ENCODE measurements at places on chromosomes 13 and 19.

DNA sequence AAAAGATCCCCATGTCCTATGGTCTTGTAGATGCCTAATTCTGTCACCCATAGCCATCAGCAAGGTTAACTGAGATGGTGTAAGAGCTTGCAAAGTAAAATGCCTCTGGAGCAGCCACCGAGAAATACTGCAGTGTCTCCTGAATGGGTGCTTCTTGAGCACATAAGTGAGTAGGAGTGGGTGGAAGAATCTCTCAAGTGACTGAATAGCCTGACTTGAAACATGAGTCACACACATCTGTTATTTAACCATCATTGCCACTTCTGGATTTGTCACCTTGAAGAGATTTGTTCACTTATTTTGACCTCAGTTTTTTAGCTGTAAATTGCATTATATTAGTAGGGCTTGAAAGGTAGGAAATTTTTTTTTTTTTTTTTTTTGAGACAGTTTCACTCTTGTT is 2.3 kb downstream of the ZNF714 start:
- DNase-seq: no peak

GRCh38 chr13:51451467-51452360 is 1.1 kb downstream of the INTS6 start:
- DNase-seq: peak; percentile 47

GRCh38 chr13:31827707-31828106 is 88.4 kb downstream of the RXFP2 start:
- no peak for DNase-seq

GRCh38 chr19:15631817-15632216 is 8.9 kb upstream of the CYP4F3 start:
- DNase-seq: no peak

GRCh38 chr19:36113894-36114720 is 568 bp downstream of the POLR2I start:
- DNase-seq: no peak

- DNase-seq: no peak
Observed at GRCh38 chr13:105721016-105721415, 814.4 kb downstream of the EFNB2 start.

DNA sequence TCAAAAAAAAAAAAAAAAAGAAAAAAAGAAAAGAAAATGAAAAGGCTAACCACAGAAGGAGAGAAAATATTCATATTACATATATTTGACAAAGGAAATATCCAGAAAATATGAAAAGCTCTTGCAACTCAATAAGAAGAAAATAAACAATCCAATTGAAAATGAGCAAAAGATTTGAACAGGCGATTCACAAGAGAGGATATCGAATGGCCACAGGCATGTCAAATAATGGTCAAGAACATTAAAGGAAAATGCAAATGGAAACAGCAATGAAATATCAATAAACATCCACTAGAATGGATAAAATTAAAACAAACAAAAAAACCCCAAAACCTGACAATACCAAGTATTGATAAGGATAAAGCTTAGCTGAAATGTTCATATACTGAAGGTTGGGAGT is 8.1 kb downstream of the LGALS7 start:
- no peak for DNase-seq

DNA sequence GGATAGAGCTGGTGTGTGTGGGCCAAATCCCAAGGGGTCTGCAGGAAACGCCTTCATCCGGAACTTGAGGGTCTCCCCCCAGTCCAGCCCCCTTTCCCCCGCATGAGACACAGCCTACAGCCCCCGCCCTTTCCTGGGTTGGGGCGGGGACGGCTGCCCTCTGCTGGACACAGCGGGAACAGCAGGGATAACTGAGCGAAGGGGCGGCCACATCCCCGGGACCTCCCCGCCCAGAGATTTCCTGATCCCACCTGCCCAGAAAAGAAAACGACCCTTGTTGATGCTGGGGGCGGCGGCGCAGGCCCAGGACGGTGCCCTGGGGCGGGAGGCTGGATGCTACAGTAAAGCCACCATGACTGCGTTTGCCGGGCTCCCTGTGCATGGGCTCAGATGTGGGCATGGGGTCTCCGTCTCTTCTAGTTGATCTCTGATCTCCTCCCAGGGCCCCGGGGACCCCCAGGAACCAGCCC is 14.2 kb downstream of the ONECUT3 start:
- DNase-seq: no peak

DNA sequence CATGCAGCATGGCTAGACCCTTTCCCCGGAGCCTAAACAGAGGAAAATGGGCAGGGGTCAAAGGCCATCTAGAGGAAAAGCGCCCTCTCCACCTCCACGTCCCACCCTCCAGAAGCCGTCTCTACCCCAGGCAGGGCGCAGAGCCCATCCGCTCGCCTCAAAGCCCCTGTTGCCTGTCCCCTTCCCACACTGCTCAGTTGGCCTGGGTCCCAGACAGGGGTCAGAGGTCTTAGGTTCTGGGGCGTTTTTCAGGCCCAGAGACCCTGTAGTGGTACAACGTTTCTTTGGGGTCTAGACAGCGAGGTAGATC is 285 bp downstream of the TMEM143 start:
- no peak for DNase-seq

- no peak for DNase-seq
Observed at GRCh38 chr19:3274942-3275582, 50.6 kb downstream of the CELF5 start.

DNA sequence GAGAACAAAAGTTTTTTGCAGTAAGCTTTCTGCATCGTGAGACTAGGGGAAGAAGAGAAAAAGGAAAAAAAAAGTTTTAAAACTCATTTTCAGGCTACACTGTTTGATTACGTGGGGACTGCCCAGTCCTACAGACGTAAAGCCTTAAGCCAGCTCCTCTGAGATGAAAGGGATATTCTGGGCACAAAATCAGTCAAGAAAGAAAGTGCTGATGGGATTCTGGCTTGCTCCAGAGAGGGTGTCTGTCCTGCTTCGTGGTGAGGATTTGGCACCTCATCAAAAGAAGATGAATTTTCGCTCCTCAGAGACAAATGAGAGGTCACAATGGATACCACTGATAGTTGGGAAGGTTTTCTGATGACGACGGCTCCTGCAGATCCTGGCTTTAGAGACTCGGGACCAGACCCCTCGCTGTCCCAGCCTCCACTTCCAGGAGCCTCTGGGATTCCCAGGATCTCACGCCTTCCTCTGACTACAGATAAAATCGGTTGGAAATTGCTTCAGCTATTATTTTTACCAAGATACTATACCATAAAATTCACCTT is 9.7 kb downstream of the TEX29 start:
- no peak for DNase-seq

GRCh38 chr13:100443278-100443997 is 145.2 kb downstream of the GGACT start:
- DNase-seq: no peak

DNA sequence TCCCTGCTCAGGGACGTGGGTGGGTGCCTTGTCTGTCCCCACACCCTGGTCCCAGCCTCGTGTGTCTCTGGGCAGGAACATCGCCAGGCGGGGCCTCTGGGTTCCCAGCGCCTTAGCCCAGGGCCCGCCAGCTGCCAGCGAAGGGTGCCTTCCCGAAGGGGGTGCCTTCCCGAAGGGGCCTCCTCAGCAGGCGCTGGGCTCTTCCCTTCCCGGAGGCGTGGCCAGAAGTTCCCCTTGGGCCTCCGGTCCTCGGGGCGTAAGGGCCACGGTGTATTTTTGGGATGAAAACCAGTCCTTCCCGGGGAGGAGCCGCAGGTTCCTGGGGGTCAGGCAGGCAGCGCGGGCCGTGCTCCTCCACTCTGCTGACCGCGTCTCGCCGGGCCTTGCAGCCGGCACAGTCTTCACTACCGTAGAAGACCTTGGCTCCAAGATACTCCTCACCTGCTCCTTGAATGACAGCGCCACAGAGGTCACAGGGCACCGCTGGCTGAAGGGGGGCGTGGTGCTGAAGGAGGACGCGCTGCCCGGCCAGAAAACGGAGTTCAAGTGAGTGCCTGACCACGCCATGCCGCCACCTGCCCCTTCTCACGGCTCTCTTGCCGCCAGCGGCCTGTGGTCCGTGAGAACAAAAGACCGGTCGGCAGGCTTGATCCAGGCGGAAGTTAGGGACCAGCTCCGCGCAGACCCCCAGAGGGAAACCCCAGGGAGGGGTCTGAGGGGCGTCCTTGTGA is 6.9 kb downstream of the BSG start:
- DNase-seq: no peak

GRCh38 chr19:7833225-7834099 is 3.4 kb downstream of the EVI5L start:
- peak; percentile 65 for DNase-seq

DNA sequence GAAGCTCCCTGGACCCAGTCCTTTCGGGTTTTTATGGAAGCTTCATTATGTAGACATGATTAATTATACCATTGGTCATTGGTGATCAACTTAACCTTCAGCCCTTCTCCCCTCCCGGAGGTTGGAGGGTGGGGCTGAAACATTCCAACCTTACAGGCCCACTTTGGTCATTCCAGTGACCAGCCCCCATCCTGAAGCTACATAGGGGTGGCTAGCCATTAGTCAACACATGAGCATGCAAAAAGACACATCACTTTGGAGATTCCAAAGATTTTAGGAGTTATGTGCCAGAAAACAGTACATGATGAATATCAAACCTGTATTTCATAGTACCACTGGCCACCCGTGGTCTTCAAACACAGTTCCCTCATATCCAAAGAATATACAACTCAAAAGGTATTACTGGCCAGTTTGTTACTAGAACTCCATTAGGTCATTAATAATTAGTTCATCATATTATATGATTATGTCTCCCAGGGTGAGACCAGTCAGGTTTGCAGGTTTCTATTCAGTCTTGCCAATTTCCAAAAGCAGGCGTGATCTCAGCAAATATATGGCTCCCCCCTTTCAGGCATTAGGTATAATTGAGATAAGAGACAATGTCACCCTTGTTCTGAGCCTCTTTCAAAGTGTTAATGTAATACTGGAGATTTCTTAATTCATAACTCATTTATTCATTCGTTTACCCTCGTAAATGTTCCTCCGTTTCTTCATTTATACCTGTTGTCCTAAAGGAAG is 11.1 kb downstream of the PPP5C start:
- no peak for DNase-seq

GRCh38 chr13:29522044-29522685 is 73.3 kb downstream of the SLC7A1 start:
- peak; percentile 94 for DNase-seq

DNA sequence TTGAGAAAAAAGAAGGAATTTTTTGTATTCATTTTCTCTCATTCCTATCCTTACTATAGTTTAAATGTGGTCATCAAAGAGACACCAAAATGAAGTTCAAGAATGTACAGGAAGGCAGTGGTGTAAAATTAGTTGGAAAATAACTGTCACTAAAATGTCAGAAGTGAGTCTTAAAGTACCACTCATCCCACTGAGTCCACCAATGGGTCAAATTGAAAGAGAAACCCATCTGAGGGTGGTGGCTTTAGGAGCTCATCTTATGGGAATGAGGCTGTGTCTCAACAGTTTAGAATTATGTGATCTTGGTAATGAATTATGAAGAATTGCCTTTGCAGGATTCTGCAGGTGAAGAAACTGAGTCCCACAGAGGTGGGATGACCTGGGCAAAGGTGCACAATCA is 403.5 kb downstream of the FGF9 start:
- DNase-seq: no peak

DNA sequence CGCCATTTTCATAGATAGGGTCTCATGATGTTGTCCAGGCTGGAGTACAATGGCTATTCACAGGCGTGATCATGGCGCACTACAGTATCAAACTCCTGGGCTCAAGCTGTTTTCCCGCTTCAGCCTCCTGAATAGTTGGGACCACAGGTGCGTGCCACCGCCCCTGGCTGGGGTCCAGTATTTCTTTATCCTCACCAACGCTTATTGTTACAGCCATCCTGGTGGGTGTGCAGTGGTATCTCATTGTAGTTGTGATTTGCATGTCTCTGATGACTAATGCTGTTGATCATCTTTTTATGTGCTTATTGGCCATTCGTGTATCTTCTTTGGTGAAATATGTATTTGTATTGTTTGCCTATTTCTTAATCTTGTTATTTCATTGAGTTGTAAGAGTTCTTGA is 49.0 kb downstream of the SIPA1L3 start:
- DNase-seq: no peak

GRCh38 chr13:101382701-101383100 is 33.6 kb downstream of the NALCN start:
- DNase-seq: no peak

- DNase-seq: no peak
Observed at GRCh38 chr13:48749144-48749543, 95.4 kb downstream of the CYSLTR2 start.

- DNase-seq: peak; percentile 48
Observed at GRCh38 chr19:17996826-17997316, 11.1 kb upstream of the ARRDC2 start.

- DNase-seq: peak; percentile 57
Observed at GRCh38 chr13:99484473-99484872, 16.8 kb upstream of the TM9SF2 start.

GRCh38 chr13:45332036-45332830 is 8.8 kb downstream of the TPT1 start:
- peak; percentile 86 for DNase-seq

DNA sequence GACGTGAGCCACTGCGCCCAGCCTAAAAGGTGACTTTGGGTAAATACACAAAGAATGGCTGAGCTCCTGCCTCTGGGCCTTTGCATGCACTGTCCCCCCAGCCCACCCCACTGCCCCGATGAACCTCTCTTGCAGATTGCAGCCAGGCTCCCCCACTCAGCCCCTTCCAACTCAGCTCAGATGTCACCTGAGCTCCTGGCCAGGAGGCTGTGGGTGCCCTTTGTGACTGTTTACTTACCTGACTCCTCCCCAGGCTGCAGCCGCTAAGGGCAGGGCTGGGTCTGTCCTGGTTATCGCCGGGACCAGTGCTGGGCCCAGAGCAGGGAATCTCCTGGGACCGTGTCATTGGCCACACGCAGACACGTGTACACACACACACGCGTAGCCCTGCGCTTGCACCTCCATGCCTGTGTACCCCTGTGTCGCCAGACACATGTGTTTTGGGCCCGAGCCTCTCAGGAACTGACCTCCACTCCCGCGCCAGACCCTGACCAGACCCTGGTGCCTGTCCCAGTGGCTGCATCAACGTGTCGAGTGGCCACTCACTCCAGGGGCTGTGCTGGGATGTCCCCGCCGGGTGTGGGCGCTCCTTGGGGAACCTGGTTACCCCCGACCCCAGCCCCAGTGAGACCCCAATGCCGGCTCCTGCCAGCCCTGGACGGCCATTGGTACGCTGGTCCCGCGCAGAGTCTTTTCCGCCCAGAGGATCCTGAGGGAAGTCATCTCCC is 18.7 kb downstream of the EFNA2 start:
- no peak for DNase-seq

DNA sequence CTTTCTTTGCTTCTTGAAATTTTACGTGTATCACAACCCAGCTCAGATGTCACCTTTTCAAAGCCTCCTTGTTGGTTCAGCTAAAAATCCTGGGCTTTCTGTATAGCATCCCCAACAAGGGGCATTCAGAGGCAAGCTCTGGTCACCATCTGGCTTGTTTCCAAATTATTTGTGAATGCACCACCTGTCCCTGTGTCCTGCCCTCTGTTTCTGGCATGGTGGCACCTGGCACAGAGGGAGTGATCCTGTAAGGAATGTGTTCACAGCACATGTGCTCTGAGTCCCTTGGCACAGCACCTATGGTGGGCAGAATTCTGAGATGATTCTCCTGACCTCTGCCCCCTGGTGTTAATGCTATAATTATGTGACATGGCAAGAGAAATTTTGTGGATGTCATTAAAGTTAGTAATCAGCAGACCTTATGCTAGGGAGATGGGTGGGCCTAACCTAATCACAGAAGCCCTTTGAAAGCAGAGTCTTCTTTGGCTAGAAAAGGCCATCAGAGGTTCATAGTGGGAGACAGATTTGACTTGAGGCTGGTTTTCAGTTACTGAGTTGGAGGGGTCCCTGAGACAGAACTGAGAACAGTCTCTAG is 76.3 kb downstream of the ZNF429 start:
- no peak for DNase-seq

Data from fibroblast of the conjunctiva (primary cell).